ENCODE measurements at places on chromosomes 3 and 15.

DNA sequence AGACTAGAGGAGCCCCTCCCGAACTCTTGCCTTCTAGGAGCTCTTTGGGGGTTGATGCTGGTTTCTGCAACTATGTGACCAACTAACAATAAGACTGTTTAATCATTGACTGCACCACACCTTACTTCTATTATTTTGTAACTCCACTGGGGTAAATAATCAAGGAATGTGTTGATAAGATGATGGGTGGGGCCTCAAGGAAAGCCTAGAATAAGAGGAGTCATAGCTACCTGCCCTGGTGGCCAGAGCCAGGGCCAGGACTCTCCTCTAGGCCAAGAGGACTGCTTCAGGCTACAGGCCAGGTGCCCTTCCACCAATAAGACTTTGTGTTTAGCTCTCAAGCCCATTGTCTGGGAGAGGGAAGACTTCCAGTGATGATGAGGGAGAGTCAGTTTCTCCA is 41.2 kb upstream of the PIAS1 start:
- no peak for DNase-seq

- DNase-seq: no peak
Measured at GRCh38 chr3:67678665-67679064, 24.3 kb upstream of the SUCLG2 start.

DNA sequence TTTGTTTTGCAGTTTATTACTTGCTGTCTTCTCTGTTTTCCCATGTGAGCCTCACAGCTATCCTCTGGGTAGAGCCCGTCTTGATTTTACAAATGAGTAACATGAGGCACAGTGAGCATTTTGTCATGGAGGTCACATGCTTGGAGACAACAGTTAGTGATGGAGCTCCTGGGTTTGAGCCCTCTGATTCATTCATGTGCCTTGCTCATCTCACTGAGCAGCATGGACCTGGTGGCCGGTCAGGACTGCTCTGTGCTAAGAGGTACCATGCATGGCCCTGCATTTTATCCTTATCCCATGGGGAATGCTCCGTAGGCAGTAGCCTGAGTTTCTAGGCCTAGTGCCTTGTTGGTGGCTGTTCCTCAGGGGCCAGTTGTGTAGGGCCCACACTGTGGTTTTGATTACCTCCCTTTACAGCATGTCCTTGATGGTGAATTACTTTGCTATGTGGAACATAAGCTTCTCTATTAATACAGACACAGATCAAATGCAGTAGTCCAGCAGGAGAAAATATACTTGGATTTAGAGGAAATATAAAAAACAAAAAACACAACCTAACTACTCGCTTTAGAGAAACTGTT is 35.6 kb downstream of the MAP2K5 start:
- no peak for DNase-seq

DNA sequence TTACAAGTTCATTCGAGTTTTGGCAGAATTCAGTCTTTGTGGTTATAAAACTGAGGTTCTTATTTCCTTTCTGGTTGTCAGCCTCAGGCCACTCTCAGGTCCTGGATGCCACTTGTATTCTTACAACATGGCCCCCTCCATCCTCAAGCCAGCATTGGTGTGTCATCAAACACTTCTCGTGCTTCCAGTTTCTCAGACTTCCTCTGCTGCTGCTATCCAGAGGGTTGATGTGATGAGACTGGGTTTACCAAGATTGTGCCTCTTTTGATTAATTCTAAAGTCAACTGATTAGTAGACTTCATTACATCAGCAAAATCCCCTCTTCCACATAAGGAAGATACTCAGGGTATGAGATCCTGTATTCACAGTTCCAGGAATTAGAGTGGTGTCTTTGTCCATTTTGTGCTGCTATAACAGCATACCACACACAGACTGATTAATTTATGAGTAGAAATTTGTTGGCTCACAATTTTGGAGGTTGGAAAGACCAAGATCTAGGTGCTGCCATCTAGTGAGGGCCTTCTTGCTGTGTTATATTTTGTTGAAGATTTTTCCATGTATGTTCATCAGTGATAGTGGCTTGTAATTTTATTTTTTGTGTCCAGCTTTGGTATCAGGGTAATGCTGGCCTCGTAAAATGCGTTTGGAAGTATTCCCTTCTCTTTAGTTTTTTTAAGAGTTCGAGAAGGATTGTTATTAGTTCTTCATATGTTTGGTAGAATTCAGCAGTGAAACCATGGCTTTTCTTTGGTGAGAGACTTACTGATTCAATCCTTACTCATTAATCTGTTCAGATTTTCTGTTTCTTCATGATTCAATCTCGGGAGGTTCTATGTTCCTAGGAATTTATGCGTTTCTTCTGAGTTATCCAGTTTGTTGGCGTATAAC is 11.1 kb downstream of the LRCH3 start:
- peak; percentile 56 for DNase-seq

DNA sequence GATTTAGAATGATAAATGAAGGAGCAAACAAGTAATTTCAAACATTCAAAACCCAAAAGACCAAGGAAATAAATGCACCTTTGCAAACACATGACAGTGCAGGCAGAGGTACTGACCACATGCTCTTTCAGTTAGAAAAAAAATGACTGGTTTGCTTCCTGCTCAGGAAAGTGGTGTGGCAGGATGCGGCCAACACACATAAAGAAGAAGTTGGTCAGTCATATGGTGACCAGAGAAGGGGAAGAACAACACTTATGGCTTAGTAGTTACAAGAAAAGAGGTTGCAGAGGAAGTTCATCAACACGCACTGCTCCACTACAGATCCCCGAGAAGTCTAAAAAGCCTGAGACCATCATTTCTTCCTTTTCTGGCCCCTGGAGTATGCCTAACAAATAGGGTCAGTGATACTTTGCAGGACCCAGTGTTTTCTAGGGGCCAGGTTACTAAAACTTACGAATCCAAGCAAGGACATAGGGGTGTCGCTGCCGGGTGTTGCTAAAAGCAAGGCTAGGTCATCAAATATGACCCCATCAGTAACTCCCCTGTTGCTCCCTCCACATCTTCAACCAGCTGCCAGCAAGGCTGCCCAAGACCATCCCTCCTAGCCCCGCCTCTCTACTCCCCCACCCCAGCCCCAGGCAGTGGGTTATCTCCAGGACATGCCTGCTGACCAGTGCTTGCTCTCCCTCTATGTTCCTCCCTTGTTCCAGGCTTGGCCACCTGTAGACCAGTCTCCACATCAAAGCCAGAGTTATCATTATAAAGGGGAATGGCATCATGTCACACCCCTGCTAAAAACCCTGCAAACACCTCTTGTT is 11.2 kb downstream of the ATP8B4 start:
- no peak for DNase-seq

- DNase-seq: no peak
Measured at GRCh38 chr15:79257454-79257853, 25.1 kb upstream of the ANKRD34C start.

GRCh38 chr3:64008487-64009351 is 14.6 kb downstream of the PSMD6 start:
- peak; percentile 76 for DNase-seq

GRCh38 chr3:62167566-62168262 is 205.6 kb downstream of the FEZF2 start:
- DNase-seq: no peak

DNA sequence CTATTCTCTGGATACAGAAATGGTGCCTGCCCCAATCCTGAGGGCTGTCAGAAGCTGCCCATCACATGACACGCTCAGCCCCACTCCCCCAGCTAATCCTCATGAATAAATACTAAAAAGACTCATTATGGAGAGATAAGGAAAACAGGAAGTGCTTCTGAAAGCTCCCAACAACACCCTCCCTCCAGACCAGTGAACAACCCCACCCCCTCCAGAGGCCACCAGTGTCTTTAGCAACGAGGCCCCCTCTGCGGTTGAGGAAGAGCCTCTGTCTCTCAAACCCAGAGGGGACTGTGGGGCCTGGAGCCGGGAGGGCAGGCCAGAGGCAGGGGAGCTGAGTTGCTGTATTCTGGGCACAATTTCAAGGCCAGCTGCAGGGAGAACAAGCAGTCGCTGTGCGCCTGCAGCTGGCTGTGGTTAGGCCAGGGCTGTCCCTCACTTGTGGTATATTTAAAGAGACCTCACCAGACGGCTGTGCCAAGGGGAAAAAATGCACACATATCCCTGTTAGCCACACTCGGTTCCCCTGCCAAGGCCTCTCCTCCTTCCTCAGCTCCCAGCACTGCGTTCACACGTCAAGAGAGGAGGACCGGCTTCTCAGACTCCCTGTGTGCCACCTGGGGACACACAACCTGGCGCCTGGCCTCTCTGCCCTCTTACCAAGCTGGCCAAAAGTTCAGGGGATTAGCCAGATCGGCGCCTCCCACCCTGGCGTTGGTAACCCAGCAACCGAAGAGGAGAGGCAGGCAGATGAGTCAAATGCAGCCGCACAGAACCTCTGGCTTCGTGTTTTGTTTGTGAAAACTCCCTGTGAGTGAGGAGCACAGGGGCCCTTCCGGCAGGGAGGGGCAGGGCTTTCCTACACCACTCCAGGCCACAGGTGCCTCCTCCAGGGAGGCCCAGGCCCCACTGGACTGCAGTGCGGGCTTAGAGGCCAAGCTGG is 101.2 kb upstream of the ETV5 start:
- peak; percentile 62 for DNase-seq

DNA sequence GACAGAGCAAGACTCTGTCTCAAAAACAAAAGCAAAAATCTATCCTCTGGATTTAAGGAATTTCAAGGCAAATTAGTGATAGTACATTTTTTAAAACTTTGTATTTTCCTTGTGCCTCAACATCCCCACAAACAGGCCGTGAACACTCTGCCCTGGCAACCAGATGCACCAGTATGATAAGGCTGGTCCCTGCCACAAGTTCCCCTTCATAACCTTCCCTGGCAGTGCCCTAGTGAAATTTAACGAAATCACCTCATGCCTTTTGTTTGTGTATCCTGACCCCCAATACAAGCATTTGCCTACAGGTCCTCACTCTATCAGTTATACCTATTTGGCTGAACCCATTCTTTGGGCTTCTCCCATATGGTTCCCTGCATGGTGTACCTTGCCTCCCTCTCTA is 107.4 kb upstream of the FLNB start:
- DNase-seq: no peak

- DNase-seq: no peak
Measured at GRCh38 chr15:43105077-43105736, 631 bp downstream of the UBR1 start.

DNA sequence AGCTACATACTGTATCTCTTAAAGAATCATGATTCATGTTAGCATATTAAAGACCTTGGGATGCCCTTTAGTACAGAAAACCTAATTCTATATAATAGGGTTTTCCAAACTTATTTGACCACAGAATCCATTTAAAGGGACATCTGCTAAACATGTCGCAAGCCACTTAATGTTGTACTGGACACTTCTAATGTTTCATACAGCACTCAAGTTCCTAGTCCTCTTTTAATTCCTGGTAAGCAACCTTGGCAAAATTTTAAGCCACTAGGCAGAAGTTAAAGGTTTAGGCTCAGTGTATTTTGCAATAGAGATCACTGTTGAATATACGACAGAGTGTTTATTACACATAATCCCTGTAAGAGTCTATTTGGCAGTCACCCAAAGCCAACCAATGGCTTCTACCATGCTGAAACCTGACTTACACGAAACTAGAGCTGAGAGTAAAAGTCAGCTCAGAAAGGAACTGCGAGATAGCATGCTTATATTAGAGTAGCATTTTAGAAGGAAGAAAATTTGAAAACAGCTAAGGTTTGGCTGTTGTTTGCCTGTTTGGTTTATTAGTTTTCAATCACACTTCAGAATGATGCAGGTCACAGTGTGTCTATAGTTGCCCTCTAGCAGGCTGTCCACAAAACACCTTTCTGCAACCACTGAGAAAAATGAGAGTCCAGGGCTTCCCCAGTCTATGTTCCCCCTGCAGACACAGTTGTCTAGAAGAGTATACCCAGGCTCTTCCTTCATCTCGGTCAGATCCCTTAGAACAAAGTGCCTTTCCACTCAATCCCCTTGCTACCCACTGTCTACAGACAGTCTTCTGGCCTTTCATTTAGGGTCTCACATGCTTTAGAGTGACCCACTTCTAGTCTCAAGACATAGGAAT is 104.4 kb downstream of the FMN1 start:
- peak; percentile 91 for DNase-seq

- peak; percentile 27 for DNase-seq
Measured at GRCh38 chr15:68578980-68579935, at the start of gene CORO2B. CORO2B (plus strand) TSS chr15:68578993; CDS start chr15:68579263, 270 bp downstream.

- peak; percentile 67 for DNase-seq
Measured at GRCh38 chr3:171566803-171567422, 106.7 kb upstream of the TNIK start.

GRCh38 chr3:167728176-167728575 is 6.5 kb downstream of the PDCD10 start:
- DNase-seq: peak; percentile 83

DNA sequence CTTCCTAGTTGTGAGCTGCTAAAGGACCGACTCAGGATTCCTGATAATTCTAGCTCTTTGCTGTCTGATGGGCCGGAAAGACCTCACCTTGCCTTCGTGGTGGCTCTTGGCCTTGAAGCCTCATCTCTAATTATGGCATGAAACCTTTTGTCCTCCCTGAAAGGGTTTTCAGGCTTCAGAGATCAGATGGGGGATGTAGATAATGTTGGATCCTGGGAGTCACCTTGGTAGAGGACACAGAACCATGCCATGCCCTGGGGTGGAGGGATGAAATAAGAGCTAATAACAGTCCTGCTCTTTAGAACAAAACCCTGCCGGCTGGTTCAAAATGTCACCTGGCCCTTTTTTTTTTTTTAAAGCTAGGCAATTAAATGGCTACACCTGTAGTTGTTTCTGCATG is 50.8 kb upstream of the SYN2 start:
- no peak for DNase-seq

Data from choroid plexus epithelial cell (primary cell).